CD8-positive, alpha-beta T cell (primary cell): ENCODE measurements at places on chromosomes 7 and 10.

GRCh38 chr7:5831196-5831595 is 49.4 kb upstream of the OCM start:
- no peak for DNase-seq

GRCh38 chr10:29998142-29998808 is 61.1 kb downstream of the JCAD start:
- DNase-seq, result peak; percentile 64

GRCh38 chr10:68212721-68213352 is 19.1 kb downstream of the ATOH7 start:
- DNase-seq, result no peak

DNA sequence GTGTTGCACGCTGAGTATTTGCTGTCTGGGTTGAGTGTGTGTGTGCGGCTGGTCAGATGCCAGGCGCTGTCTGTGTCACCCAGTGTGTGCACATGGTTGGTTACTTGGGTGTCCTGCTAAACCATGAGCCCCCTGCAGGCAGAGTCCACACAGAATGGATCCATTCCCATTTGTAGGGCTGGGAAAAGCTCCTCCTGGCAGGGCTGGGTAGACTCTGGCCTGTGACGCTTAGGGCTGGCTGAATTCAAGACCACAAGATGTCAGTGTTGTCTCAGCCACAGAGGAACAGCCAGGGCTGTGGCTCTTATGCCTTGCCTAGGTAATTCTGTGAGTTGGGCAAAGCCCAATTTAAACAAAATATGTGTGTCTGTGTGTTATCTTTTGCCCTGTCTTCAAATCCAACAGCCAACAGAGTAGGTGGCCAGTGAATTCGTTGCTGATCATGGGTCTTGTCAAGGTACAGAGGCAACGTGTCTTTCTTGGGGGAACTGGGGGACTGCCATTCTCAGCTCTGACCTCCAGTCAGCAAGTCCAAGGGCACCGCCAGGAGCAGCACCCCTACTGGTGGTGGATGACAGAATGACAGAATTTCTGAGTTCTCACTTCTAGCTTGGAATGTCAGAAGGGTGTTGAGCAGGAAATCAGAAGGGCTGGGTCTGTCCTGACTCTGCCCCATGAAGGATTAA is 285.1 kb downstream of the CCSER2 start:
- DNase-seq, result no peak
